ENCODE measurements at places on chromosomes 5 and 9. TPM values are rescaled to one million over a fixed set of nuclear protein-coding genes. Genes with fewer than 3 reads are reported as not detected.

DNA sequence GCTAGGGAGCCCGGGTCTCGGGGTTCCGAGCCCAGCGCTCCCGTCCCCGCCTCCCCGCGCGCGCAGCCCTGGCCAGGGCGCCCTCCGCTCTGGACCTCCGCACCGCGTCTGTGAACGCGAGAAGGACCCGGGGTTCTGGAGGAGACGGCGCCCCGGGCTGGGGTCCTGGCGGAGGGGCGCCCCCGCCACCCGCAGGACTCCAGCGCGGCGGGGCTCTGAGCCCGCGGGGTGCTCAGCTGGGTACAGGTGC, 431 bp downstream of the TMOD1 start:
- H3K36me3 ChIP-seq = peaks cover under 1% of the 10 kb centered on the region
- peaks cover 19% of the 10 kb centered on the region for H3K4me1 ChIP-seq
- no peak overlapping the region for H3K27ac ChIP-seq
- H3K4me3 ChIP-seq = no peak overlapping the region
- peaks cover 31% of the 10 kb centered on the region for H3K27me3 ChIP-seq
- DNase-seq = no peak

- no peaks in the 10 kb centered on the region for H3K27me3 ChIP-seq
- no peak overlapping the region for H3K27ac ChIP-seq
- H3K4me3 ChIP-seq = no peak overlapping the region
- no peaks in the 10 kb centered on the region for H3K36me3 ChIP-seq
- no peak for DNase-seq
Measured at GRCh38 chr9:76114144-76114543, 223.7 kb downstream of the PCSK5 start.

GRCh38 chr9:134758949-134759607, 117.5 kb downstream of the COL5A1 start:
- no peaks in the 10 kb centered on the region for H3K36me3 ChIP-seq
- no peaks in the 10 kb centered on the region for H3K4me1 ChIP-seq
- DNase-seq = no peak

The PRLR gene
- total RNA-seq = 0.05 TPM

The HACD4 gene
- total RNA-seq = 14.4 TPM

DNA sequence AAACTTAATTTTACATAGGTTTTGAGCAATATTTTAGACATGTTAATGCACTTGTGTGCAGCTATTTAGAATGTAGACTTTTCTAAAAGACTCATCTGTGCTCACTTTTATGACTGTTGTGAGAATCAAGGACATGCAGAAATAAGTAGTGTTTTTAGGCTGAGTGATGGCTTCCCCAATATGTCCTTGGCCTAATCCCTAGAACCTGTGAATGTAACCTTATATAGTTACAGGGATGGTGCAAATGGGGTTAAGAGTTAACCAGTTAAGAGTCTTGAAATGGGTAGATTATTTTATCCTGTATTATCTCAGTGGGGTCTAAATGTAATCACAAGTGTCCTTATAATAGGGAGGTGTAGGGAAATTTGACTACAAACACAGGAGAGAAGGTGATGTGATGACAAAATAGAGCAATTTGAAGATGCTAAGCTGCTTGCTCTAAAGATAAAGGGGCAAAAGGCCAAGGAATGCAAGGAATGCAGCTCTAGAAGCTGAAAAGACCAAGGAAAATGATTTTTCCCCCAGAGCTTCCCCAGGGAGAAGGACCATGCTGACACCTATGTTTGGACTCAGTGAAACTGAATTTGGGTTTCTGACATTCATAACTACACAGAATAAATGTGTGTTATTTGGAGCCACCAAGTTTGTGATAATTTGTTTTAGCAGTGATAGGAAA, 298.0 kb upstream of the PAPPA start:
- no peaks in the 10 kb centered on the region for H3K36me3 ChIP-seq
- H3K27me3 ChIP-seq = no peaks in the 10 kb centered on the region
- no peak overlapping the region for H3K4me3 ChIP-seq
- H3K27ac ChIP-seq = no peak overlapping the region

GRCh38 chr9:7360513-7360912, 439.1 kb downstream of the DMAC1 start:
- H3K36me3 ChIP-seq = no peaks in the 10 kb centered on the region
- no peak overlapping the region for H3K4me3 ChIP-seq
- H3K27ac ChIP-seq = no peak overlapping the region
- DNase-seq = no peak
- peaks cover 2% of the 10 kb centered on the region for H3K27me3 ChIP-seq
- no peaks in the 10 kb centered on the region for H3K4me1 ChIP-seq

GRCh38 chr9:122331523-122331927, 39.3 kb upstream of the PTGS1 start:
- peaks cover 3% of the 10 kb centered on the region for H3K36me3 ChIP-seq
- no peaks in the 10 kb centered on the region for H3K27me3 ChIP-seq
- H3K27ac ChIP-seq = no peak overlapping the region
- no peak overlapping the region for H3K4me3 ChIP-seq
- DNase-seq = no peak

GRCh38 chr5:168303393-168304025, 12.1 kb downstream of the WWC1 start:
- no peak overlapping the region for H3K4me3 ChIP-seq
- no peak for DNase-seq
- H3K27me3 ChIP-seq = no peaks in the 10 kb centered on the region
- H3K36me3 ChIP-seq = no peaks in the 10 kb centered on the region
- no peaks in the 10 kb centered on the region for H3K4me1 ChIP-seq

The C5 gene
- total RNA-seq = 1.5 TPM

DNA sequence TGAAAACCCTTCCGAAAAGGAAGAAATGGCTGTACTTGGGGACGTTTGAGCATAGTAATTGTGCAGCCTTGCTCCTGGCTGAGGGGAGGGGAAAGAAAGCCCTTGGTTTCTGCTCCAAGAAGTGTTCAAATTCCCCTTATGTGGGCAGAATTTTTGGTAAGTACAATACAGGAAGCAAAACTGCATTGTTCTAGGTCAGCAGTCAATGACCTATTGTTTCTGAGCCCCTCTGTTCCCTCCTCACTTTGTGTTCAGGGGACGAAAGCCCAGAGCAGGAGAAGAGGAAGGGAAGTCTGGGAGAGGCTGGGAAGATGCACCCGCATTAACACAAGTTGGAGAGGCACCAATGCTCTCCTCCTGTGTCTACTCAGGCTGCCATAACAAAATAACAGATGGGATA, 11.9 kb downstream of the BASP1 start:
- H3K4me3 ChIP-seq = no peak overlapping the region
- no peak overlapping the region for H3K27ac ChIP-seq
- H3K27me3 ChIP-seq = no peaks in the 10 kb centered on the region
- H3K4me1 ChIP-seq = no peaks in the 10 kb centered on the region
- H3K36me3 ChIP-seq = no peaks in the 10 kb centered on the region

The IFNE gene
- total RNA-seq = not detected

The SOX30 gene
- total RNA-seq = not detected

DNA sequence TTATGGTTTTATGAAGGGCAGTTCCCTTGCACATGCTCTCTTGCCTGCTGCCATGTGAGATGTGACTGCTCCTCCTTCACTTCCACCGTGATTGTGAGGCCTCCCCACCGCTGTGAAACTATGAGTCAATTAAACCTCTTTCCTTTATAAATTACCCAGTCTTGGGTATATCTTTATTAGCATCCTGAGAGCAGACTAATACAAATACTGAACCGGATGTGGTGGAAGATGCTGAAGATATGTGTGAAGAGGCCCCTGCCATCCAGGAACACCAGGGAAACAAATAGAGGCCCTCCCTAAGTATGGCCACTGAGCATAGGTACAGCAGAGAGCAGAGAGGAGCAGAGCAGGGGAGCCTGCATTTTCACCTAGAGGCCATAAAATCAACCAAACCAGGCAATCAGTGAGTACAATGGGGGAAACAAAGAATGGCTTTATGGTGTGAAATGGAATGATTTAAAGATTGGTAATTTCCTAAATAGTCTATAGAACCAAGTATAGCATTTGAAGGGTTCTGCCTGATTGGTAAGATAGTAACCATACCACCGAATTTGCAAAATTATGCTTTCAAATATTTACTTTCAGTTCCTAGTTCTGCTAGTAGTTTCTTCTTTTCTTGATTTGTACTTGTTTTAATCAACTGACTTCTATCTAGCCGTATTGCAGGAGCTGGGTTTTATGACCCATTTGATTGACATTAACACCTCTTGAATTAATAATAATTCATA, 421.6 kb downstream of the IRX1 start:
- H3K27me3 ChIP-seq = no peaks in the 10 kb centered on the region
- H3K4me1 ChIP-seq = no peaks in the 10 kb centered on the region
- H3K36me3 ChIP-seq = no peaks in the 10 kb centered on the region
- no peak overlapping the region for H3K4me3 ChIP-seq
- DNase-seq = no peak

- H3K36me3 ChIP-seq = no peaks in the 10 kb centered on the region
- no peak overlapping the region for H3K4me3 ChIP-seq
- H3K4me1 ChIP-seq = no peaks in the 10 kb centered on the region
- H3K27ac ChIP-seq = no peak overlapping the region
Measured at GRCh38 chr9:30913331-30913730, 1471.1 kb upstream of the ACO1 start.

The IFNK gene
- not detected for total RNA-seq

DNA sequence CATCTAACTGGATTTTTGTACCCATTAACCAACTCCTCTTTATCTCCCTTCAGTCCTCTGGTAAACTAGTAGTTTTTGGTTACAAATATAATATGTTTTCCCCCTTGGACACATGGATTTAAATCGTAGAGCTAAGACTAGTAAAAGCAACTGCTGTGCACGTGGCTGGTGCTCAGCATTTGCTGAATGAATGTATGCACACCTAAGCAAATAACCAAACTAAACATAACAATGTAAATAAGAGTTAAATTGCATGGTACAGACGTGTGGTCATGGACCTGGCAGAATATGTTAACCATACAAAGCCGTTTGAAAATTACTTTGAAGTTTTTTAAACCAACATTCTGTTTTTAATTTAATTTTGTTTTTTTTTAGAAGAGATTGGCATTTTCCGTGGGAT, 65.2 kb upstream of the FYB1 start:
- H3K27me3 ChIP-seq = peaks cover 4% of the 10 kb centered on the region
- H3K27ac ChIP-seq = no peak overlapping the region
- H3K36me3 ChIP-seq = no peaks in the 10 kb centered on the region
- no peak overlapping the region for H3K4me3 ChIP-seq

The ANKRD18A gene
- total RNA-seq = 1.5 TPM

The TTLL11 gene
- total RNA-seq = 4.6 TPM

DNA sequence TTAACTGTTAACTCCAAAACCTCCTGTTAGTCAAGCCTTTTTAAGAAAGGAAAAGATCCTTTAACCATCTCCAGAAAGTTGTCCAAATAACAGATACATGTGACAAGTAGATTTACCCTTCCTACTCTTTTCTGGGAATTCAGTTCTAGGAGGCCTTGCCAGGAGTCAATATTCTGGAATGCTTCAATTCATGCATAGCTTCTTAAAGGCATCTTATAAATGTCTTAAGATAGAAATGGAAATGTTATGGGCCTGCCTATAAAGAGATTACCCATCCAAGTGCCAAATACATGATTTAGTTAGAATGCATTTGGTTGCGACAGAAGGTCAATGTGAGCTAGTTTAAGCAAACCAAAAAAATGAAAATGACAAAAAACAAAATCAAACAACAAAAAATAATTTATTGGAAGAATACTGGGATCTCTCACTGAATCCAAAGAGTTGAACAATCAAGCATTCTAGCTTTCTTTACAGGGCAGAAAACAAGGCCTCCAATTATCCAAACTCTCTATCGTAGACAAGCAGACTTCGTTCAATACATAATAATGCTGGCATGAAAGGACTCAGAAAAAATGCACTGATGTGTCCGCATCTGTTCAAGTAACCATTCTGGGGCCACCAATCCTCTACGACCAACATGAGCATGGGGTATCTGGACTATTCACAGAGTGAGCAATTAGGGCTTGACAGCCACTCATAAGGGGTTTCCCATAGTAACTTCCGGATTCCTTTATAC, 188.6 kb downstream of the CTNND2 start:
- no peaks in the 10 kb centered on the region for H3K4me1 ChIP-seq
- no peaks in the 10 kb centered on the region for H3K27me3 ChIP-seq
- no peak for DNase-seq
- no peaks in the 10 kb centered on the region for H3K36me3 ChIP-seq
- H3K27ac ChIP-seq = no peak overlapping the region
- no peak overlapping the region for H3K4me3 ChIP-seq

DNA sequence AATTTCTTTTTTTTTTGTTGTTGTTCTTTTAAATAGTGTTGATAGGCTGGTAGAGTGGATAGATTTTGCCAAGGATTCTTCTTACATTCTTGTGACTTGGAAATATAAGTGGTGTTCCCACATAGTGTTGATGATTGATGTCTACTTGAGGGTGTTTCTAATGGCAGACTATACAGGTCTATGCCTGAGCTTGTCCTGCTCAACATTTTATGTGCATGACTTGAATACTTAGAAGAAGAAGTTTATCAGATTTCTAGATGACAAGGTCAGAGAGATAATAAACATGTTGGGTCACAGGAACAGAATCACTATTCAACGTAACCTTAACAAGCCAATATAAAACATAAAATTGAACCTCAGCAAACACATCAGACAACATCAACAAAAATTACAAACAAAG, 24.2 kb downstream of the XRCC4 start:
- DNase-seq = no peak
- no peaks in the 10 kb centered on the region for H3K27me3 ChIP-seq
- no peaks in the 10 kb centered on the region for H3K36me3 ChIP-seq

- no peaks in the 10 kb centered on the region for H3K36me3 ChIP-seq
- H3K4me3 ChIP-seq = no peak overlapping the region
- no peak for DNase-seq
- H3K27ac ChIP-seq = no peak overlapping the region
- H3K4me1 ChIP-seq = no peaks in the 10 kb centered on the region
Measured at GRCh38 chr9:30670805-30671562, 1713.5 kb upstream of the ACO1 start.

DNA sequence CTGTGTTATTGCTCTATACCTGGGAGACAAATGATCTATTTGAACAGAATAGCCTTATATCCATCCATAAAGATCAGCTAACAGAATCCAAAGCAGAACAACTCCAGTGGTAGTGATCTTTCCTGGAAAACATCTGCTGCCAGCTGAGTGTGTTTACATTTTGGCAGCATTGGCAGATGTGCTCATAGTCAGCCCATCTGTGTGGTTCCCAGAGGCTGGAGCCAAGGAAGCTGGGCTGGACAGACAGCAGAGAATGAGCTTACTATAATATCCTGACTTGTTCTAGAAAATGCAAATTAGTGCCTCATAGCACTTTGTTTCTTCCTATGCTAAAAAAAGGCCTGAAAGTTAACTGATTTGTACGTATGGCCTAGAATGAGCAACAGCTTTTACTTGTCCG, 99.7 kb downstream of the ST8SIA4 start:
- no peaks in the 10 kb centered on the region for H3K27me3 ChIP-seq
- H3K27ac ChIP-seq = no peak overlapping the region
- no peak overlapping the region for H3K4me3 ChIP-seq
- peaks cover 4% of the 10 kb centered on the region for H3K36me3 ChIP-seq
- no peak for DNase-seq
- H3K4me1 ChIP-seq = no peaks in the 10 kb centered on the region

The TMEM232 gene
- 0.45 TPM for total RNA-seq

- H3K4me3 ChIP-seq = no peak overlapping the region
- H3K27ac ChIP-seq = no peak overlapping the region
- DNase-seq = no peak
- H3K36me3 ChIP-seq = no peaks in the 10 kb centered on the region
- no peaks in the 10 kb centered on the region for H3K27me3 ChIP-seq
- no peaks in the 10 kb centered on the region for H3K4me1 ChIP-seq
Measured at GRCh38 chr5:56538580-56538979, 276.8 kb upstream of the MAP3K1 start.

The PCDHGC5 gene
- 0.31 TPM for total RNA-seq

GRCh38 chr5:90747175-90747574, 188.6 kb downstream of the ADGRV1 start:
- H3K36me3 ChIP-seq = no peaks in the 10 kb centered on the region
- H3K4me3 ChIP-seq = no peak overlapping the region
- H3K27me3 ChIP-seq = no peaks in the 10 kb centered on the region
- H3K27ac ChIP-seq = no peak overlapping the region
- no peak for DNase-seq
